ENCODE measurements at places on chromosomes 7 and 10.

- no peak for DNase-seq
These were observed 43.2 kb downstream of the SH2D4B start for GRCh38 chr10:80580638-80581468.

DNA sequence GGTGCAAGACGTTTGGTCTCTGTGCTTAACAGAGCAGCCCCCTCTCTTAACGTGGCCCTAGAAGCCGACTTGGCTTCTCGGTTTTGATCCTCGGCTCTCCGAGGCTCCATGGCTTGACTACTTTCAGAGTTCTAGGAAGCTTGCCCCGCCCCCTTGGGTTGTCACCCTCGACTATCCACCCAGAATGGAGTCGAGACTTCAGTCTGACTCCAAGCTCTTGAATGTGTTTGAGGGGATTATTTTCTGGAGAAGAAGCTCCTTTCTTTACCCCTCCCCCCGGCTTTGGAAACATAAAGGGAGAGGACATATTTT lies 448 bp downstream of the SEC24C start:
- peak; percentile 72 for DNase-seq

DNA sequence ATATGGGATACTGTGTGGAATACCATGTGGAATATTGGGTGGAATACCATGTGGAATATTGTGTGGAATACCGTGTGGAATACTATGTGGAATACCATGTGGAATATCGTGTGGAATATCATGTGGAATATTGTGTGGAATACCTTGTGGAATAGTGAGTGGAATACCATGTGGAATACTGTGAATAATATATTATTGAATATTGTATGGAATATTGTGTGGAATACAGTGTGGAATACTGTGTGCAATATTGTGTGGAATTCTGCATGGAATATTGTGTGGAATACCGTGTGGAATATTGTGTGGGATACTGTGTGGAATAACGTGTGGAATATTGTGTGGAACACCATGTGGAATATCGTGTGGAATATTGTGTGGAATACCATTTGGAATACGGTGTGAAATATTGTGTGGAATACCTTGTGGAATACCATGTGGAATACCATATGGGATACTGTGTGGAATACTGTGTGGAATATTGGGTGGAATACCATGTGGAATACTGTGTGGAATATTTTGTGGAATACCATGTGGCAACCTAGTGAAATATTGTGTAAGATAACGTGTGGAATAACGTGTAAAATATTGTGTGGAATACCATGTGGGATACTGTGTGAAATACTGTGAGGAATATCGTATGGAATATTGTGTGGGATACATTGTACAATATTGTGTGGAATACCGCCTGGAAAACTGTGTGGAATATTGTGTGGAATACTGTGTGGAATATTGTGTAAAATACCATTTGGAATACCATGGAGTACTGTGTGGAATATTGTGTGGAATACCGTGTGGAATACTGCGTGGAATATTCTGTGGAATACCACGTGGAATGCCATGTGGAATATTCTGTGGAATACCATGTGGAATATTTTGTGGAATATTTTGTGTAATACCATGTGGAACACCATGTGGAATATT lies 133.9 kb upstream of the CHST15 start:
- DNase-seq: no peak

GRCh38 chr10:30438021-30438850 lies 4.3 kb downstream of the MAP3K8 start:
- no peak for DNase-seq

- no peak for DNase-seq
These were observed 107.3 kb upstream of the STARD3NL start for GRCh38 chr7:38070718-38071117.

GRCh38 chr7:23260371-23260770 lies 13.8 kb downstream of the GPNMB start:
- DNase-seq: no peak

DNA sequence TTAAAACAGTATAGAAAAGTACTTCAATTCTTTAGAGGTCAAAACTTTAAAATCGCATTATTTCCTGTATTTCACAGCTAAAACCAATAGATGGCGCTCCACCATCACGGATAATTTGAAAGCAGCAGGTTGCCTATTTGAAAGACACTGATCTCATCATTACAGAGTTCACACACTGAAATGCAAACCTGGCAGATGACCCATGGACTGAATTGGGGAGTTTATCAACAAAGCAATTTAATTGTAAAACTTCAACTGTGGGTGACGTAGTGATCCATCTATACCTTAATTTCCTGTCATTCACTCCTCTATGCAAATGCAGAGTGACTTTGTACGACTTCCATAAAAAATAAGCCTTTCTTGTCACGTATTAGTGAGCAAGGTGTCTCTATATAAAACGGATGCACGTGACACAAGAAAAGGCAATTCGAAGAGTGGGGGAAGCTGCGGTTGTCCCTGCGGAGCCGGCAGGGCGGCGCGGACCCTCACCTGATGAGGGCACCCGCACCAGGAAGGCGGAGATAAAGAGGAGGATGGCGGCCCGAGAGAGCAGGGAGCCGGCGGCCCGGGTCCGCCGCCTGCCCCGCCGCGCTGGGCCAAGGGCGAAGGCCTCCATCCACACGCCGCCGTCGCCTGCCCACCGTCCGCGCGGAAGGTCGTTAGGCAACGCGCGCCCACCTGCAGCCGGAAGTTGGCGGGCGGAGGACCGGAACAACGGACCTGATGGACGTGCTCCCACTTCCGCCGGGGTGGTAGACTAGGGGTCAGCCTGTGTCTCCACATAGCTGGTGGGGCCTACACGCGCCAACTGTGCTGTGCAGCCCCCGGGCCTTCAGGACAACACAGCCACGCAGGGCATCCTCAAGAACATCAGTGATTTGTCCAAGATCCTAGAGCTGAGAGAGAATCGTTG lies at the start of gene ZPBP:
TSS of gene ZPBP (minus strand) at position 668 of the 913 bp plus-strand sequence. CDS start at position 616, 52 bp downstream.
- DNase-seq: peak; percentile 12

DNA sequence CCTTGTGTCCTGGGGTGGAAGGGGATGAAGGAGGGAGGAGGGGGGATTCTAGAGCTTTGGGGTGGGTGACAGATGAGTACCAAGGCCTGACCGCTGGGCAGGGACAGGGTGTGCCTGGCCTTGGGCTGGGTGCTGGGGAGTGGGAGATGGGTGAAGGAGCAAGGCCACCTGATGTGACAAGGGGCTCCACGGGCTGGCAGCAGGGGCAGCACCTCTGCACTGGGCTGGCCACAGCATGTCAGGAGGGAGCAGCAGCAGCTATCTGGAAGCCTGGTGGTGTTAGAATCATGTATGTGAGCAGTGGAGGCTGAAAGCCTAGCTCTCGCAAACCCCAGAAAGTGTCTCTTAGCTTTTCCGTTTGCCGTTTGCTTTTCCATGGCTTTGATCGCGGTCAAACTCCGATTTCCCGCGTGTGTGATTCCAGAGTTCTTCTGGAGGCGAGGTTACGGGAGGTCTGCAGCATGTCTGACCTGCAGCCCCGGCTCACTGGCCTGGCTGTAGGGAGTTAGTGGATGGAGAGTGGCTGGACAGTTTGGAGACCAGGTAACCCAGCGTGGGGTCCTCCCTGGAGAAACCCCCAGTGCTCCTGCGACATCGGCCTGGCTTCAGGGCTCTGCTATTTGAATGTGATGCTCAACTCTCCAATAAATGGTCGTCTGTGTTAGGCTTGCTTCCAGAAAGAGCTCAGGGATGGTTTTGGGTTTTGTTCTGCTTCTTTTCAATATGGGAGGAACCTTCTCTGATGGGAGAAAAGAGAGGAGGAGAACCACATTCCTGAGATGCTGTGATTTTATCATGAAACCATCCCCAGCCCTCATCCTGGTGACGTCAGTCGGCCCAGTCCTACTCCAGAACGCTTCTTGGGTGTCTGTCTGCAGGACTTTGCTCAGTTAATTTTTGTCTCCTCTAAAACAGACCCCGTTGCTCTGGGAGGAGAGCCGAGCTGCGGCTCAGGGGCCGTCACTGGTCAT lies 105.5 kb downstream of the CUX1 start:
- DNase-seq: no peak

DNA sequence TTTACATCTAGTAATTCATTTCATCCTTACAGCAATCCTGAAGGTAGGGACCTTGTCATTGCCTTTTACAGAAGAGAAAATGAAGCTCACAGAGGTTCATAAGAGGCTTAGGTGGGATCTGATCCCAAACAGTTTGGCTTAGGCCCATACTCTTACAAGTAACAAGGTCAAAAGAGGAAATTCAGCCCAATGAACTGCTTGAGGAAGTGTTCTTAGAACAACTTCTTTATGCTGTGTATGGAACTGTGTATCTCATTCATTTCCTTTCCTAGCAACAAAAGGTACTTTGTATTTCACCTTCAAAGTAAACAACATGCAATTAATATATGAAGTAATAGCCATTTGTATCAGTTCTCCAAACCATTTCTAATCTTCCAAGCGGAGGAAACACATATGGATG lies 79.3 kb downstream of the AVL9 start:
- DNase-seq: no peak

All from SW 1271 (cell line).